Osteoblast (primary cell): ENCODE measurements at places on chromosomes 13 and 19.
A peak's percentile ranks its signal among the peaks of the same experiment; 100 is the strongest.

DNA sequence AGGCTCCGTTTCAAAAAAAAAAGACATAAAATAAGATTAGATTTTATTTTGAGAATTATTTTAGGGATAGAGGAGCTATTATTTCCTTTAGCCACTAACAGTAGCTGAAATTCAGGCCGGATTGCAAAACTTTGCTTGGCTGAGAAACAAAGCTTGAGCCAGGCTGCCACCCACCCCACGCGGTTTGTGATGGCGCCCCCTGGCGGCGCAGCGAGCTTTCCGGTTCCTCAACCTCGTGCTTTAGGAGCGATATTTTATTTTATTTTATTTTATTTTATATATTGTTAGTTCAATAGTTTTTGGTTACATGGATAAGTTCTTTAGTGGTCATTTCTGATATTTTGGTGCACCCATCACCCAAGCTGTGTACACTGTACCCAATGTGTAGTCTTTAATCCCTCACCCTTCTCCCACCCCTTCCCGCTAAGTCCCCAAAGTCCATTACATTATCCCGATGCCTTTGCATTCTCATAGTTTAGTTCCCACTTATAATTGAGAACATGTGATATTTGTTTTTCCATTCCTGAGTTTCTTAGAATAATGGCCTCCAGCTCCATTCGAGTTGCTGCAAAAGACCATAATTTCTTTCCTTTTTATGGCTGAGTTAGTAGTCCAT lies 19.8 kb upstream of the CEACAM4 start:
- no peak for DNase-seq

DNA sequence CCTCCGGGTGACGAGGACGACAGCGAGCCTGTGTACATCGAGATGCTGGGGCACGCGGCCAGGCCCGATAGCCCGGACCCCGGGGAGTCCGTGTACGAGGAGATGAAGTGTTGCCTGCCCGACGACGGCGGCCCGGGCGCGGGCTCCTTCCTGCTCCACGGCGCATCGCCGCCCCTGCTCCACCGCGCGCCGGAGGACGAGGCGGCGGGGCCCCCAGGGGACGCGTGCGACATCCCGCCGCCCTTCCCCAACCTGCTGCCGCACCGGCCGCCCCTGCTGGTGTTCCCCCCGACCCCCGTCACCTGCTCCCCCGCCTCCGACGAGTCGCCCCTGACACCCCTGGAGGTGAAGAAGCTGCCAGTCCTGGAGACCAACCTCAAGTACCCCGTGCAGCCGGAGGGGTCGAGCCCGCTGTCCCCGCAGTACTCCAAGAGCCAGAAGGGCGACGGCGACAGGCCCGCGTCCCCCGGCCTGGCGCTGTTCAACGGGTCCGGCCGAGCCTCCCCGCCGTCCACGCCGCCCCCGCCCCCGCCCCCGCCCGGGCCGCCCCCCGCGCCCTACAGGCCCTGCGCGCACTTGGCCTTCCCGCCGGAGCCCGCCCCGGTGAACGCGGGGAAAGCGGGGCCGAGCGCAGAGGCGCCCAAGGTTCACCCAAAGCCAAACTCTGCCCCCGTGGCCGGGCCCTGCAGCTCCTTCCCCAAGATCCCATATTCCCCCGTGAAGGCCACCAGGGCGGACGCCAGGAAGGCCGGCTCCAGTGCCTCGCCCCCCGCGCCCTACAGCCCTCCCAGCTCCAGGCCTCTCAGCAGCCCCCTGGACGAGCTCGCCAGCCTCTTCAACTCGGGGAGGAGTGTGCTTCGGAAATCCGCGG lies 511.3 kb downstream of the MYO16 start:
- DNase-seq, result peak; percentile 75

- DNase-seq, result no peak
Observed at GRCh38 chr13:75385708-75386083, 96.3 kb downstream of the TBC1D4 start.

GRCh38 chr19:45030825-45031224 lies 8.0 kb upstream of the CLASRP start:
- no peak for DNase-seq

GRCh38 chr13:94556041-94556440 lies 39.9 kb downstream of the TGDS start:
- DNase-seq, result peak; percentile 35

DNA sequence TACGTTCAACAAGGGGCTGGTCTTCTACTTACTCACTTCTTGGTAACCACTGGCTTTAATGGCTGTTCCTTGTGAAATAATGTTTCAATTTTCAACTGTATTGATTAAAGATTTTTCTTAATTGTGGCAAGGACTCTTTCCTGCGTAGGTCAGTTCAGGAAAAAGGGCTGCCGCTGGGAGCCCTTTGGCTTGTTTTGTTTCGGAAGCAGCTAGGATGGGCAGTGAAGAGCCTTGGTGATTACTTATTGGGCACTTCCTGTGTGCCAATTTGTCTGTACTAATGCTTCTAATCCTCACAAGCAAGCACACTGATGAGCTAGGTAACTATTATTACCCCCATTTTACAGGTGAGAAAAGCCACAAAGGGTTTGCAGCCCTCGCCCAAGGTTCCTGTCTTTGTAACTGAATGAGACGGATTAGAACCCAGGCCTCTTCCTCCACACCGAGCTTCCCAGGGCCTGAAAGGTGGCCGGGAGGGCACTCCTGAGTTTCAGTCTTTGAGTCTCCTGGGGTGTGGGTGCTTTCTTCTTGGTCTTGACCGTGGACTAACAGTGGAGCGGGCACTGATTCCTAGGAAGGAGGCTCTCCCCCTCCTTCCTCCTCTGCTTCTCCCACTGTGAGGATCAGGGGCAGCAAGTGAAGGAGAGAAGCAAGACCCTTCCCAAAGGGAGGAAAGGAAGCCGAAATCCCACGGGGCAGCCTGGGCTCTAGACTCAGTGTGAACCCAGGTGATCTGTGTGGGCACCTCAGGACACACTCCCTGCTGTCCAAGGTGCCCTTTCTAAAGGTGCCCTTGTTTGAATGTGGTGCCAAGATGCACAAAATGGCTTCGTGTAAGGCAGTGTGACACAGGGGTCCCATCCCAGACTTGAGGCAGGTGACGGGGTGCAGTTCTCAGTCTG lies 3.7 kb downstream of the COL4A2 start:
- no peak for DNase-seq

DNA sequence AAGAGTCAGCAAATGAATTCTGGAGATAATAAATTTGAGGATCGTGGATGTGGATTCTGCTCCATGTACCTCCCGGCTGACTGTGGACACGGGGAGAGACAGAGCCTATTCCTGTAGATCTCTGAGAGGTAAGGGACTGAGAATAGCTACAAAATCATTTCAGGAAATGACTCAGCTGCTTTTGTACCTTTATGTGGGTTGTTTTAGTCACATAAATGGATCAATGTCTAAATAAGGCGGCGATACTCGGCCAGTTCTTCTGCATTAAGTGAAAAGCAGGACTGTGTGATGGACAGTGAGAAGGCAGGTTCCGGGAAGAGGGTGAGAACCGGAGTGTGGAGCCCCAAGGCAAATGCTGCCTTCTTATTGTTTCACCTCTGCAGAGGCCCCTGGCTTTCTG lies 128.1 kb downstream of the EFNB2 start:
- DNase-seq, result no peak

- no peak for DNase-seq
Observed at GRCh38 chr13:51927129-51927528, 65.4 kb downstream of the CCDC70 start.

DNA sequence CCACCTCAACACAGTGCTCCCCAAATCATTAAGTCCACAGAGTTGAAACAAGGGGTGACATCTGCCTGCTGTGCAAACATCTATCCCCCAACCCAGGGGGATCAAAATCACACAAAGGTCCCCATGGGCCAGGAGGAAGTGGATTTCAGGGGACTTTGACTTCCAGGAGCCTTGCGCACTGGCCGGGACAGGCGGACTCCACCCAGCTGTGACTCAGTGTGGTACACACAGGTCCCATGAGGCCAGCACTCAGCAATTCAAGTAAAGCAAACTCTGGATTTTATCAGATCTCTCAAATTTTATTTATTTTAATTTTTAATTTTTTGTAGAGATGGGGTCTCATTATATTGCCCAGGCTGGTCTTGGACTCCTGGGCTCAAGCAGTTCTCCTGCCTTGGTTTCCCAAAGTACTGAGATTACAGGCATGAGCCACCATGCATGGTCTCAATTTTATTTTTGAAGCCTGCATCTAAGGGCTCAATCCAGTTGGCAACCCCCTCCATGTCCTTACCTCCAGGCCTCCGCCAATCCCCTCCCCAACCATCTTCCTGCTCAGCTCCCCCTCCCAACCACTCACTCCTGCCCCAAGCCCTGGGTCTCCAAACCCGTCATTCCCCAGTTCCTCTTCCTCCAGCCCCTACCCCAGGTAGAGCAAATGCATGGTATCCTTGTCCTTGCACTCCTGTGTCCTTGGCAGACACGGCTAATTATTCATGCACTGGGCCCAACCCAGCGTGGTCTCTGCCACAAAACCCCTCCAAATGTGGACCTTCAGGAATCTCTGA lies 18.2 kb downstream of the ARHGAP33 start:
- DNase-seq, result peak; percentile 99

DNA sequence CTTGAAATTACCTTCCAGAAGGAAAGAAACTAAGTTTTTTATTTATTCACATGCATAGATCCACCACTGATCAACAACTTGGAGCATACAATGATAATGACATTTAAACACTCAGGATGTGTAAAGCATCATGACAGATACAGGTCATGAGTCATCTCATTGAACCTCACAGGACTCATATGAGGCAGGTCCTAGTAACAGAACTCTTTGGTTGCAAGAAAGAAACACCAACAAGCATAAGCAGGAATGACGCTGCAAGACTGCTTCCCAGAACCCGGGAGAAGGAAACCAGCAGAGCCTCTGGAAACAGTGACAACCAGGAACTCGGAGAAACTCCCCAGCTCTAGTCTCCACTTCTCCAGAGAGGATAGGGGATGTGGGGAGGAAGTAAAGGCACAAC lies 60.8 kb upstream of the IPO5 start:
- no peak for DNase-seq

GRCh38 chr13:71856548-71857043 lies 10.4 kb downstream of the DACH1 start:
- no peak for DNase-seq

GRCh38 chr19:56141417-56141993 lies 418 bp downstream of the ZNF444 start:
- peak; percentile 84 for DNase-seq

GRCh38 chr13:100148422-100148821 lies 59.5 kb downstream of the PCCA start:
- no peak for DNase-seq

GRCh38 chr13:53127373-53127772 lies 98.8 kb downstream of the OLFM4 start:
- no peak for DNase-seq

DNA sequence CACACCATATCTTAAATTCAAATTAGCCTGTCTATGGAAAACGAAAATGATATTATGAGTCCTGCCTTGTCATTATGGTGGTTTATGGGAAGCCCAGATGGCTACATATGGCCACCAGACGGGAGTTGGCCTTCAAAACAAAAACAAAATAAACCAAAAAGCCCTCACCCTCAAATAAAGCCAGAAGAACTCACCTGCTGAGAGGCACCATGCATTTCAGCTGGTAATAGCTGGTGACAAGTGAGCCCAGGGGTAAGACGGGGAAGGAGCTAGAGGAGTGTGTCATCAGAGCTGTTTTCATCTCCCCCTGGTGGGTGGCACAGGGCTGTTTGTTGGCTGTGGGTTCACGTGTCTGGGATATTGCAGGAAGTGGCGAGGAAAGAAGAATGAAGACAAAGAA lies 152.9 kb downstream of the EFNB2 start:
- DNase-seq, result no peak

DNA sequence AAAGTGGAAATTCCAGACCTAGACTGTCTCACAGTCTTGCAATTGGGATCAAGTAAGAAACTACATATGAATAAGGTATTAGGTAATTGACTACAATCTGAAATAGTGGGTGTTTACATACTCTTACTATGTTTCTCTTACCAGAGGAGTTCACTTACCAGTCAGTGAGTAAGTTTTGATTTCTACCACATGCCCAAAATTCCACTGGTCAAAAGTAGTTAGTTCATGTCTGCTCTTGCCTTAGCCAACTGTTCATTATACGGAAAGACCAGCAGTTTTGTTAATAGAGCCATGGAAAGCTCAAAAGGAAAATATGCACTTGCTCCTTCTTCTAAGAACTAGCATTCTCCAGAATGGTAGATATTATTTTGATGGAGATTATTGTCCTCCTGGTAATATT lies 490.8 kb downstream of the RFC3 start:
- DNase-seq, result peak; percentile 21

- DNase-seq, result no peak
Observed at GRCh38 chr13:106941779-106942178, 373.8 kb upstream of the ARGLU1 start.

DNA sequence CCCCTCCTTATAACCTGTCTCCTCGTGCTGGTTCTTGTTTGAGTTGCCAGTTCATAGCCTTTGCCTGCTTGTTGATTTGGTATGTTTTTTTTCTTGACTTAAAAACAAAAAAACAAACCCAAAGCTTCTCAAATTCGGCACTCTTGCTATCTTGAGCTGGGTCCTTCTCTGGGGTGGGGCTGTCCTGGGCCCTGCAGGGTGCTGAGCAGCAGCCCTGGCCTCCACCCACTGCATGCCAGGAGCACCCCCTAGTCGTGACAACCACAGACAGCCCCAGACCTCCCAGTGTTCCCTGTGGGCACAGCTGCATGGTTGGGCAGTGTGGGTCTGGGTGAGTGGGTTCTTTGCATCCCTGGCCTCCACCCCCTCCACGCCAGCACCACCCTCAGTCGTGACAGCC lies 27.8 kb downstream of the KDM4B start:
- DNase-seq, result no peak

DNA sequence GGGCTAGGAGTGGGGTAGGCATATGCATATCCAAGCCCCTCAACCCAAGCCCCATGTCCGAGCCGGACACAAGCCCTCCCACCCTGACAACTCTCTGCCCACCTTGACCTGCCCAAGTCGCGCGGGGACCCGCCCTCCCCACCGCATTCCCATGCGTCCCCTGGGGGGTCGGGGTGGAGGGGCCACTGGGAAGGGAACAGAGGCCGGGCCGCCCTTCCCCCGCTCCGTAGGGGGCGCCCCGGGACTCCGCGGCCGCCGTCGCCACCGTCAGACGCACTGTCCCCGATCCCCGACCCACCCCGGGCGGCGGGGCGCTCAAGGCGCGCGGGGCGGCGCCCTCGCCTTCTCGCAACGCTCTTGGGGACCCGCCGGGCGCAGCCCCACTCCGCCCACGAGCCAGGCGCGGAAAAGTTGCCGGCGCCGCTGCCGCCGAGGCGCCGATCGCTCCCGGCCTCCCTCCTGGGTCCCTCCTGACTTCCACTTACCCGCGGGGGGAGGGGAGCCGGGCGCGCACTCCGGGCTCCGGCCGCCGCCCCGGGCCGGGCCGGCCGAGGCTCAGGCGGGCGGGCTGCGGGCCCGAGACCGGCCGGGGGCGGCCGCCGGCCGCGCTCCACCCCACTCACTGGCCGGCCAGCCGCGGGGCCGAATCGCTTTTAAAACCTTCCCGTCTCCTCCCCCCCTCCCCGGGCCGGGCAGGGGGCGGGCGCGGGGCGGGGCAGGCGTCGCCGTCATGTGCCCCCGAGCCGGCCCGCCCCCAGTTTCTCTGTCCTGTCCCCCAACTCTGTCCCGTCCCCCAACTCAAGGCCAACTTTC lies 34.4 kb upstream of the NANOS3 start:
- DNase-seq, result peak; percentile 98
